ENCODE measurements at places on chromosomes 4 and X.

DNA sequence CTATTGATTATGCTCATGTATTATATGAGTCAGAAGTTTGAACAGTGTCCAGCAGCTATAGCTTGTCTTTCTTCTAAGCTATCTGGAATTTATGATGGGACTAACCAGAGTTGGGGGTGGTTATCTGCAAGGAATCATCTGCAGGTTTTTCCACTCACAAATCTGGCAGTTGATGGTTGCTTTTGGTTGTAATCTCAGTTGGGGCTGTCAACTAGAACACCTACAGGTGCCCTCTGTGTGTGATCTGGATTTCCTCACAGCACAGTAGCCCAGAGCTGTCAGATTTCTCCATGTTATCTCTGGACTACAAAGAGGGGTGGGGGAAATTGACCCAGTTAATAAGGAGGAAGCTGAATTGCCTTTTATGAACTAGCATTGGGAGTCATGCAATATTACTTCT lies 51.4 kb upstream of the MAP9 start:
- no peak for DNase-seq

DNA sequence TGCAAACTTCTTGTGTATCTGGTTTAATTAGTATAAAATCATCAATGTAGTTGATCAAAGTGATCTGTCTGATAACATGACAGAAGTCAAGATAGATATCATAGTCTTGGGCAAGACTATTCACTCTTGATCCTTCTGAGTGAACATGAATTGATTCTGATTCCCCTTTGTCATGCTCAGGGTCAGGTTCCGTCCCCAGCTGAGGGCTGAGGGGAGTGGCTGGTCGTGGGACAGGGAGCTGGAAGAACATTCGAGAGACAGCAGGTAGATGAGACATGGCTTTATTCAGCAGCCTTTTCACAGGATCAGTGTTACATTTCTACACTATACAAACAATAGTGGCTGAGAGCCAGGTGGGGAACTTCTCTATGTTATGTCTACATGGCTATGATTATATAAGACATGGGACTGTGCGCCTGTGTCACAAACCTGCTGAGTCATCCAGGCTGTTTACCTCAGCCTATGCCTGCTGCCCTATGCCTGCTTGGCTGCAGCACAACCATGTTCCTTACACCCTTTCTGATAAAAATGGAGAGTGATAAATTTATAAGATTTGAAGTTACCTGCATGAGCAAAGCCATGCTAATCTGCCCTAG lies 586.9 kb upstream of the NR3C2 start:
- no peak for DNase-seq

GRCh38 chr4:45663003-45663402 lies 460.9 kb downstream of the GABRG1 start:
- no peak for DNase-seq

GRCh38 chr4:134505511-134505910 lies 303.9 kb upstream of the PABPC4L start:
- no peak for DNase-seq

- DNase-seq: no peak
Observed at GRCh38 chr4:169661761-169662160, 41.4 kb downstream of the CLCN3 start.

DNA sequence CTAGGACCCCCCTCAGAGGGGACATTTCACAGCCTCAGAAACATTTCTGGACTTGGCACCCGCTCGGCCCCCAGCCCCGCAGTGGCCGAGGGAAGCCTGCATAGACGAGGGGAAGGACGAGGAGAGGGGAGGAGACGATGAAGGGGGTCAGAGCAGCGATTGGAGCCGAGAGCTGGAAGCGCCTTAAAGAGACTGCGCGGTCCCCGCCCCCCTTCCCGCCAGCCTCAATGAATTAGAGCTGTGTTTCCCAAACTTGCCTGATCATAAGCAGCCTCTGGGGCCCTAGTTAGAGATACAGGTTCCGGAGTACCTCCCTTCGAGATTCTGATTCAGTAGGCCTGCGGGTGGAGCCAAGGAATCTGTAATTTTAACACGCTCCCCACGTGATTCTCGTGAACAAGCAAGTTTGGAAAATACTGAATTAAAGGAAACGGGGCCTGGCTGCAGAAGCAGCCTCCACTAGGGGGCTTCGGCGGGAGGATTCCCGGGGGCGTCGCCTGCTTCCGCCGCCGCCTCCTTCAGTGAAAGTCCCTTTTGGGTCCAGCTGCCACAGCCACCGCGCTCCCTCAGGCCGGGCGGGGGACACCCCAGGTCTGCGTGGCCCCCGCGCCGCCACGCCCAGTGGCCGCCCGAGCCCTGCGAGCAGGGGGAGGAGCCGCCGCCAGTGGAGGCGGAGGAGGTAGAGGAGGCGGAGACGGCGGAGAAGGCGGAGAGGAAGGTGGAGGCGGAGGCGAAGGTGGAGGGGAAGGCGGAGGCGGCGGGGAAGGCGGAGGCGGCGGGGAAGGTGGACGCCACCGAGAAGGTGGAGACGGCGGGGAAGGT lies at the start of gene USP27X:
USP27X (plus strand) TSS at position 651 of the 822 bp plus-strand sequence. CDS start 824 bp downstream, outside the sequence.
- DNase-seq: peak; percentile 83

- DNase-seq: no peak
Observed at GRCh38 chrX:110318664-110318968, 731 bp upstream of the AMMECR1 start.

GRCh38 chr4:148270630-148271029 lies 171.6 kb downstream of the NR3C2 start:
- DNase-seq: no peak

DNA sequence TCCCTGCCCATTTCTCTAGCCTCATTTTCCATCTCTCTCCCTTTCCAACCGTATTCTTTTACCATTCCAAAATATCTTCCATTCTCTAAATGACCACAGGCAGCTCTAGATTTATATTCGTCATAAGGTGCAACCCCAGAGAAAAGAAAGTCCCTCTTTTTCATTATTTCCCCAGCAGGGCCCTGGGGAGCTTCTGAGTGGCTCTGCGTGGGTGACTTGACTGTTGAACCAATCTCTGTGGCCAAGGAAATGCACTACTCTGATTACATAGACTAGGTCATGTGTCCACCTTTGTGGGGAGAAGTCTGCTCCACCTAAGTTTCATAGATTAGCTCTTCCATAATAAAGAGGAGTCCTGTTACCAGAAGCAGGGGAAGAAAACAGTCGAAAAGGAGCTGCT lies 51.4 kb downstream of the ATOH1 start:
- no peak for DNase-seq

DNA sequence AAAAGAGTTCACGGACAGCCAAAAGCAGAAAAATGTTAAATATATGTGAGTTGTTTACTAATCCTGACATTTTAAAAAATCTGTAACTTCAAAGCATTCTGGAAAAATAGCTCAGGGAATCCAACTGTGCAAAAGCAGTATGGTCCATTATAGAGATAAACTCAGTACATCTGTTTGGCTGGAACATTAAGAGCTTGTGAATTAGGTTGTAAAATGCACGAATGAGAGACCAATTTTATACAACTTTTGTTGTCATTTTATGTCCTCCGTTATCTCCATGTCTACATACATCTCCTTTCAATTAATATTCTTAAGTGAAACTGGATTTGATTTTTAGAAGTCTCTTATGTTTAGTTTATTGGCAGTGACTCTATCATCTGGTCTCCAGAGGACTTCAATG lies 367.0 kb upstream of the ATOH1 start:
- no peak for DNase-seq

- DNase-seq: no peak
Observed at GRCh38 chr4:168744021-168744420, 247.2 kb downstream of the PALLD start.

DNA sequence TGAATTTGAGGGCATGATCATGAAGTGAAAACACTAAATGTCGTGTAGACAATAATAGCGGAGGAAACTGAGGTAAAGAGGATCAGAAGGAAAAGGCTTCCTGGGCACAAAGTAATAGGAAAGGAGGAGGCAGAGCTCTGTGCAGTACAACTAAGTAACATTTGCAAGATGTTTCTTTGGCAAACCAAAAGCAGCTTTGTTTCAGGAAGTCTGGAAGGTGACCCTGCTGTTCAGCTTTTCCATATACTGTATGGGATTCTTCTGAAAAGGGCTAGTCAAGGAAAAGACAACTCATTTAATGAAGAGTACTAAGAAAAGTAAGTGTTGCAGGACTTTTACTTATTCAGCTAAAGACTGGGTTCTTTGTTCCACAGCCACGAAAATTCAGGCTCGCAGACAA lies 463.1 kb downstream of the PCDH7 start:
- no peak for DNase-seq

GRCh38 chr4:121822796-121823504 lies 733 bp downstream of the CCNA2 start:
- DNase-seq: no peak

DNA sequence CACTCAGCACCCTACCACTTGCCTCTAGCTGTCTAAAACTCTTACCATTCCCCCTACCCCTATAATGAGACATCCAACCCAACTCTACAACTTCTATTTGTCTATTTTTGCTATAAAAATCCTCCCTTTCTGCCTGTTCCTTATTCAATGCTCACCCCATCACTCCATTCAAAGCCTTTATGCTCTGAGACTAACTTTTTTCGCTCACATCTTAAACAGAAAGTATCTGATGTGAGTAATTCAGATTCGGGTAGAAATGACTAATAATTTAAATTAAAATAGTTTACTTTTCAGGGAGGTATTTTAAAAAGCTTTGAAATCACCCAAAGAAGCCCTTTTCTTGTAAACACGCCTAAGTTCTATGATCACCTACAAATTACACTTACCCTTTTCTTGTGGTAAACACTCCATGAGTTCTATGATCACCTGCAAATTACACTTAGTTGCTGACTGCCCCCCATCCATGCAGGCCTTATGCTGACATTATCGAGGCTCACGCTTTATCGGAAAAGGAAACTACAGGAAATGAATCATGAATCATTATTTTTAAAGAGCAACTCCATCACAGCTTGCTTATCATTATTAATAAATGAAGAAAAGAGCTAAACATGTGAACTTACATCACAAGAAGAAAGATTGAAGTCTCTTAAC lies 168.7 kb upstream of the PPP1R2C start:
- DNase-seq: peak; percentile 30

DNA sequence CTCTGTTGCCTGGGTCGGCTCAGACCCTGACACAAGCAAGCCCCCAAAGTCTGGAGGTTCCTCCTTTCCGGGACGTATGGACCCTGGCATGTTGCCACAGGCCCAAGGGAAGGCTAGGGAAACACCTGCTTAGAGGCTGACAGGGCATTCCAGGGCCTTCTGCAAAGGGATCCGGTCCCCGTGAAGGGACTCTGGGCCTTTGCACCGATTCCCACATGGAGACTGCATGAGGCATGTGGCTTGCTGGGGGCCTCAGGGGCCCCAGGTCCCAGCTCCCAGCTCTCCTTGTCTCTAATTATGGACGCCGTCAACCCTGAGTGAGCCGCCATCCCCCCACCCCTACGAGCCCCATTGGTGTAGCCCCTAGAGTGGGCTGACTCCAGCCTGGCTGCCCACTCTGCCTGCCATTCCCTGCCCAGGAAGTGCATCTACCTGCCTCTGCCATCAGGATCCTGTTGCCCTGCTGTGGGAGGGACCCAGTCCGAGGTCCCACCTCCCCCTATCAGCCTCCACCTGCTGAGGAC lies 4.2 kb upstream of the RGS12 start:
- DNase-seq: no peak

DNA sequence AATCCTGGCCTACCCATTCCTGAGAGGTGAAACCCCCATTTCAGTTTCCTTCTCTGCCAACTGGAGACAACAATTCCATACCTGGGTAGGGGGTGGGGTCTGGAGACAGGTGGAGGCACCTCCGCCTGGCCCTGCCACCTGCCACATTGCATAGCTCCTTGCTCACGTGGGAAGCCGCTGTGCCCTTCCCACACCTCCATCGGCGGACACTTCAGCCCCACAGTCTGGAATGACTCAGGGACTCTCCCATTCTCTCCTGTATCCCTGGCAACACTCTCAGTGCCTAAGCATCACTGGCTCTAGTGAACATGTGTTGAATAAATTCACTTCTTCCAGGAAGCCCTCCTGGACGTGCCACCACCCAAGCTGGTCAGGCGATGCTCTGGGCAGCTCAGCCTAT lies 21.7 kb downstream of the PPP2R2C start:
- DNase-seq: no peak

- DNase-seq: no peak
Observed at GRCh38 chr4:183553601-183554345, 48.9 kb downstream of the ING2 start.

GRCh38 chr4:844752-845232 lies 18.9 kb upstream of the CPLX1 start:
- no peak for DNase-seq

- no peak for DNase-seq
Observed at GRCh38 chr4:84826681-84827080, 139.8 kb downstream of the WDFY3 start.

DNA sequence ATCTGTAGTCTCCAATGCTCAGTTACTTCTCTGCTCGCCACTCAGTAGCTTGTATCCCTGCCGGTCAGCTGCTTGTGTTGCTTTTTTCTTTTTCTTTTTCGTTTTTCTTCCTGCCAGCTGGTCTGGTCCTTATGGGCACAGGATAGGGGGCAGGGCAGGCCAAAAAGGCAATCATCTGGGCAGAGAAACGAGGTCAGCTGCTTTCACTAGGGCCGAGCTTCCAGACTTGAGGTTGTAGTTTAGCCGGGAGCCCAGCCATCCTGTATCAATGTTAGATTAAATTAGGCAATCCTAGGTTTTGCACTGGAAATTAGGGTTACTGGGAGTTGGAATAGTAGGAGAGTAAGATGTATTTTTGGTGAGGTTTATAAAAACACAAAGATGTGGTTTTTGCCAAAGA lies 3.4 kb downstream of the ARSF start:
- no peak for DNase-seq

- no peak for DNase-seq
Observed at GRCh38 chr4:38989487-38989886, 42.7 kb downstream of the TMEM156 start.

DNA sequence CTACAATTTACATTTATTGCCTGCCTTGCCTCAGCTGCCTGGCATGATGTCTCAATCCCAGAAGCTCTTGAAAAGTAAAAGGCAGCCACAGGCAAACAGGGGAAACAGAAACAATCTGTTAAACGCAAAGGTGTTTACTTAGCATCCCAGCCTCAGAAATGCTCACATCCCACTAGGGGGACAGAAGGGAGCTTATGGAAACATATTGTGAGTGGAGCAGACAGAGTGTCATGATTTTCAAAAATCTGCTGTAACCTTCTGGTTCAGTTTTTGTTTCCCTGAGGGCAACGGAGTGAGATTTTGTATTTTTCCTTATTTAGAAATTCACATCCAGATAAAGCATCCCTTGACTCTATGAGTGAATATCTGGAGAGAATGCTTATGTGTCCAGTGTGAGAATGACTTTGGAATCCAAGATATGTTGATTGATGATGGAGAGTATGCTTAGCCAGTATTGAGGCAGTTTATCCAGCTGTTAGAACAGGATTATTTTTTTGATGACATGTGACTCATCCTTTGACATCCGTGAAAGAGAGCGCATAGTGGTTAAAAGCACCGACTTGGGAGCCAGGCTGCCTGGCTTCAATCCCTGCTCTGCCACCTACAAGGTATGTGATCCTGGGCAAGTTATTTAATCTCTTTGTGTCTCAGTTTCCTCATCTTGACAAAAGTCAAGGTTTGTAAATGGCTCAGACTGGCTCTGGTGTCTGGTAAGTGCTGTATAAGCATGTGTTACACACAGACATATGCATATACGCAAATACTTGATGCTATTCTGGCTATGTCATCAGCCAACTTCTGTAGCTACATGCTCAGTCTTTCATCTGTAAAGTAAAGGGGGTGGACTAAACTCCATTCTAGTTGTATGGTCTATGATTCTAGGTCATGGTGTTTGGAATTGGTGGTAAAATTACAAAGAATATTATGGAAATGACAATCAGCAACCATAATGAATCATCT lies 381.2 kb downstream of the RAPGEF2 start:
- no peak for DNase-seq

GRCh38 chr4:20078644-20079043 lies 173.1 kb upstream of the SLIT2 start:
- DNase-seq: no peak

GRCh38 chrX:71181558-71181909 lies 36.9 kb downstream of the NLGN3 start:
- peak; percentile 45 for DNase-seq

Data from stimulated activated CD4-positive, alpha-beta T cell treated with anti-CD3 and anti-CD28 coated beads, Interleukin-4, amount 100 ng/mL, for 4 hours (primary cell).